ENCODE measurements at places on chromosomes 2 and 18.

- no peak for DNase-seq
Measured at GRCh38 chr2:240240781-240241180, 100.3 kb upstream of the OTOS start.

DNA sequence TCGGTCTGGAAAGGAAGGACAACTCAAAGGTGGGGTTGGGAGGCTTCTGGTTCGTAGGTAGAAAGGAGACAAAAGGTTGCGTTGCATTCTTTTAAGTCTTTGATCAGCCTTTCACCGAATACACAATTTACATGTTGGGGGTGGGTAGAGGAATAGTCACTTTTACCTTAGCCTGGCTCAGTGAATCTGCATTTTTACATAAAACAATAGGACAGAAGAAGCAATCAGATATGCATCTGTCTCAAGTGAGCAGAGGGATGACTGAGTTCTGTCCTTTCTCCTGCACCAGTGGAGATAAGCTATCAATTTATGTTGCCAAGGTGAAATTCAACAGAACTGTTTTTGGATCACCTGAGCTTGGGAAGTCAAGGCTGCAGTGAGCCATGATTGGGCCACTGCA lies 173.7 kb downstream of the ZEB2 start:
- DNase-seq: no peak

GRCh38 chr2:230984393-230985220 lies 11.3 kb upstream of the SPATA3 start:
- DNase-seq: no peak

- DNase-seq: no peak
Measured at GRCh38 chr18:22409445-22409844, 8.3 kb downstream of the CTAGE1 start.

GRCh38 chr2:168992026-168992425 lies 39.1 kb downstream of the ABCB11 start:
- DNase-seq: no peak

DNA sequence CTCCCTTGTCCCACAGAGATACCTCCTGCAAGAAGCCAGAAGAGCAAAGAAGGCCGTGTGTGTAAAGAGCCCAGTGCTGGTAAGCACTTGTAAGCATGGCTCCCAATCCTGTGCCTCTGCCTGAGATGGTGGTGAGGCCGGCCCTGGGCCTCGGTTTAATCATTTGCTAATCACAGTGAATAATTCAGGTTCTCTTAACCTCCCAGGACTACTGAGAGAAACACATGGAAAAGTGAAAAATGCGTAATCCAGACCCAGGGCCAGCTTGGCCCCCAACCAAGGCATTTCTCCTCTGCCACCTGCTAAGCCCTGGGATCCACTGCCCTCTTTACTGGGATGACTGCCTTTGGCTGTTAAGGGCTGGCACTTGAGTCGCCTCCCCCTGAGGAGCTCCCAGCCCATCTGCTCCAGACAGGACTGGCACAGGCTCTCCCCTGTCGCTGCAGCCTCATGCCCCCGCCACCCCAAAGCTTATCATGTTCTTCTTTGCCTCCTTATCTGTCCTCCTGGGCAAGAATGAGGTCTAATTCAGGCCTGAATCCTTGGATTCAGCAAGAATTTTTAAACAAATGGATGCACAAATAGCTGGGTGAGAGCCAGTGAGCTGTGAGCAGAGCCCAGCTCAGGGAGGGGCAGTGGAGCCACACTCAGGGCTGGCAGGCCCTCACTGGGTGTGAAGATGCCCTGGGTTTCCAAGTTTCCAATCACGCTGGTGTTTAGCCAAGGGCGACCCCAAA lies 193.9 kb upstream of the HS6ST1 start:
- DNase-seq: no peak

GRCh38 chr2:86697551-86698104 lies 22.5 kb upstream of the RMND5A start:
- DNase-seq: no peak

- DNase-seq: no peak
Measured at GRCh38 chr2:174722942-174723592, 41.2 kb downstream of the CHRNA1 start.

DNA sequence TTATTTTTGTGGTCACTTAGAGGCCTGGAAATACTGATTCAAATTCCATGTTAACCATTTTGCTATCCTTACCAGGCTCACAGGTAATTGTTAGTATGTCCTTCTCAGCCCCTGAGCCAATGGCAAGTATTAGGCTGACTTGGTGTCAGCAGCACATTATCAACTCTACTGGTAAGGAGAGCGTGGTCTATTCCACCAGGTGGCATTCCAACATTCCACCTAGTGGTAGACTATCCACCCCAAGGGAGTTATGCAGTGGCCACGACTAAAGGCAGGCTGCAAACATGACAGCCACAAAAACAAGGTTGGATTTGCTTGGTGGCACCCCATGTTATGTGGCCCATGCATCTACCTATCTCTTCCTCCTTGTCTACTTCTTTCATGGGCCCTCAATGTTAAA lies 31.8 kb upstream of the GCC2 start:
- DNase-seq: no peak

GRCh38 chr2:30756051-30756719 lies 51.1 kb downstream of the CAPN13 start:
- no peak for DNase-seq

DNA sequence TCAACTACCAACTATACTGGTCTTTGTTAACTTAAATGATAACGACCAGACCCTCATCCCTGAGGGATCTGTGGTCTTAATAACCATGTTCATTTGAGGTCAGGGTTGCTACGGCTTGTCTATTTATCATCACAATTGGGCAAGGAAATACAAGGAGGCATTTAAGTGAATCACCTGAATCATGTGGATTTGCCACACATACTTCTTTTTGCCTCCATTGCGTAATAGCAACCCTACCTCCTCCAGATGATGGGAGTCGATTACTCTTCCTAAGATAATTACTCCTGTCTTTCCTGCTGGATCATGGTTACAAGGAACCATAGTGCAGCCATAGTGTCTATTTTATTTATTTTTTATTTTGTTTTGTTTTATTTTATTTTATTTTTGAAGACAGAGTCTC lies 42.2 kb downstream of the TAF4B start:
- DNase-seq: no peak

GRCh38 chr2:195279840-195280427 lies 377.1 kb upstream of the SLC39A10 start:
- DNase-seq: no peak

- no peak for DNase-seq
Measured at GRCh38 chr2:134764164-134764563, 45.4 kb upstream of the TMEM163 start.

DNA sequence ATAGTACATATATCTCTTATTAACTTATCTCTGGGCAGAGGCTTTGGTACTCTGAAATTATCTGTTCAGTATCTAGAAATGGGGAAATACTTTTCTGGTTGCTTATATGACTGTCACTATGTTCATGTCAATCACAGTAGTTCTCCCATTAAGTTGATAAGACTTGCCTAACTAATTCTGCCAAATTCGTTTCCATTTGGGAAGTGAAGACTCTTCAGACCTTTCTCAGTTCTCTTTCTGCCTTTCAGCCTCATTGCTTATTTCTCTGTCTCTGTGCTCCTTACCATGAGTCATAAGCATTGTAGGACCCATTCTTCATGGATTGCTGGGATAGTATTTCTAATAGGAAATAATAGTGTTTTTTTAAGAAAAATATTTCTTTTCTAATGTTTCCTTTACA lies 113.5 kb downstream of the PHLPP1 start:
- DNase-seq: no peak

DNA sequence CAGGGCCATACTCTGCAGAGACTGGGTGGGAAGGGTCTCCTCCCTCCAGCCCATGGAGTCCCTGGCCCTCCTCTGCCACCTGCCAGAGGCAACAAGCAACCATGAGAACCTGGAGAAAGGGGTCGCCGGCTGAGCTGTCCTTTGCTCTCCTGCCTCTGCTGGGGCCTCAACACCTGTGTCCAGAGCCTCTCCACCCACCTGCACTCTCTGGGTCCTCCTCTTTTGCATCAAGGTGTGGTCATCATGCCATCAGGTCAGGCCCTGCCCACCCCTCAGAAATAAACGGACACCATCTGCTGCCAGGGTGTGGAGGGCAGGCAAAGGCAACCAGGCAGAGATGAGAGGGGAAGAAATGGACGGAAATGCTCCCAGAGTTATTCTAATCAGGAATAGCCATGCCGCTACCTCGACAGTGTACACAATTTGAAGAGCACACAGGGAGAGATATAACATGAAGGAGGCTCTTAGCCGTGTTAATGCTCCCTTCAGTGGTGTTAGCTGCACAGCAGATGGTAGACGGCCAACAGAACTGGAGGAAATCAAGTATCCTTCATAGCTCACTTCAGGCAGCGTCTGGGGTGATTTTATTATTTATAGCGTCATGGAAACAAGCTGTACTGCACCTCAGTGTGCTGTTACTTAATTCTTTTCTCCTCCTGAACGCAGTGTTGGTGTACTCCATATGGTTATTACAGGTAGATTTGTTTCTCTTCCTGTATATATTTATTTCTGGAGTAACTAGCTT lies 247.9 kb downstream of the TSN start:
- DNase-seq: no peak

DNA sequence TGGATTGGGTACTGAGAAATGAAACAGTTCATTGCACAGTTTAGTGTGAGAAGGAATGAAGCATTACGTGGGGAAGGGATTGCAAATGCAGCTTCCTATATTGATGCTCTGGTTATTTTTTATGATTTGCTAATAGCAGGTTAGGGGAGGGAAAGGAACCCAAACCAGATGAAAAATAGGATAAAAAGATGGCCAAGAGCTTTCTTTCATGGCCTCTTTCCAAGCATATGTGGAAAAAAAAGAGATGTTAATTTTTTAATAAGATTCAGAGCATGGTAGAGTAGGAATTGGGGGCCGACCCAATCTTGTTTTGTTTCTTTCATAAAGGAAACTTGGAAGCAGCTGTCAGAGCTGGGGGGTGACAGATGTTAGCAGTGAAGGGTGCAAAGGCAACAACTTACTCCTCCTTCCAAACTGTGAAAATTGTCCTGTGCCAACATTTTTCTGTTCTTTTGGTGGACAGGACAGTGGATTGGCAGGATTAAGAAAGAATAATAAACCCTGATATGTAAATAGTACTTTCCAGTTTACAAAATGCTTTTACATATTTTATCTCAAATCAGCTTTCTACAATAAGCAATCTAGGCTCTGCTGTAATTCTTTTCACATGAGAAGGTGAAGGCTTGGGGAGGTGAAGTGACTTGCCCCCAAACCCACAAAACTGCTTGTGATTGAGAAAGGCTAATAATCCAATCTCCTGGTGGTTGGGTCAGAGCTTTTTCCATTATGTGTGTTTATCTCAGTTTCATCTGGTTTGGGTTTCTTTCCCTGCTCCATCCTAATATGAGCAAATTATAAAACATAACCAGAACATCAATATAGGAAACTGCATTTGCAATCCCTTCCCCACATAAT lies 270.1 kb downstream of the ETAA1 start:
- no peak for DNase-seq

DNA sequence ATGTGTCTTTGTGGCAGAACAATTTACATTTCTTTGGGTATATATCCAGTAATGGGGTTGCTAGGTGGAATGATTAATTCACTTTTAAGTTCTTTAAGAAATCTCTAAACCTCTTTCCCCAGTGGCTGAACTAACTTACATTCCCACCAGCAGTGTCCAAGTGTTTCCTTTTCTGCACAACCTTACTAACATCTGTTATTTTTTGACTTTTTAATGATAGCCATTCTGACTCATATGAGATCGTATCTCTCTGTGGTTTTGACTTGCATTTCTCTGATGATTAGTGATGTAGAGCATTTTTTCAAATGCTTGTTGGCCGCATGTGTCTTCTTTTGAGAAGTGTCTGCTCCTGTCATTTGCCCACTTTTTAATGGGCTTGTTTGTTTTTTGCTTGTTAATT lies 43.1 kb upstream of the PTH2R start:
- no peak for DNase-seq

- DNase-seq: no peak
Measured at GRCh38 chr18:72742002-72742401, 125.8 kb downstream of the NETO1 start.

DNA sequence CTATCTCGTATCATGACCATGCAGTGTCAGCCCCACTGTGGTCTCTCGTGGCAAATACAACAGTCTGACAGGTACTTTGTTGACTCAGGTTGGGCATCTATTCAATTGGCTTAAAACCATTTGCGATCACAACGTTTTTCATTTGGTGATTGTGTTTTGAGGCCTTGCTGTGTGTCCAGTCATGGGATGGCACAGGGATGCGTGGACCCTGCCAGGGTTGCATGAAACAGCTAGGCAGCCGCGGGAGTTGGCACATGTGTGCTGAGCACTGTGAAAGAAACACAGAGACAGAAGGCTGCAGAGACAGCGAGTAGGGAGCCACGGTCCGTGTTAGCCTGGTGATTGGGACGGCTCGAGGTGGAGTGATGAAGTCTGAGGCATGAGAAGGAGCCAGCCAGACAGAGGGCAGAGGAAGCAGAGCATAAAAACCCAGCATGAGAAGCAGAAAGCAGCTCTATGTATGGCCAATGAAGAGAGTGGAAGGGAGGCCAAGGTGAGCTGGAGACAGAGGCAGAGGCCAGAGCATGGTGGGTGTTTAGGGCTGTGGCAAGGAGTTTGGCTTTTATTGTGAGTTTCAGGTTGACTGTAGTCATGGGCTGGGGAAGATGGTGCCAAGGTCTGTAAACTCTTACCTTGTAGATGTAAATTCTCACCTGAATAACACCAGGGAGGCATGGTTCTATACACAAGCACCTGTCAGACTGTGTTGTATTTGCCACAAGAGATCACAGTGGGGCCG lies 31.8 kb upstream of the IL1R1 start:
- no peak for DNase-seq

- no peak for DNase-seq
Measured at GRCh38 chr2:126722546-126722945, 66.6 kb downstream of the GYPC start.

DNA sequence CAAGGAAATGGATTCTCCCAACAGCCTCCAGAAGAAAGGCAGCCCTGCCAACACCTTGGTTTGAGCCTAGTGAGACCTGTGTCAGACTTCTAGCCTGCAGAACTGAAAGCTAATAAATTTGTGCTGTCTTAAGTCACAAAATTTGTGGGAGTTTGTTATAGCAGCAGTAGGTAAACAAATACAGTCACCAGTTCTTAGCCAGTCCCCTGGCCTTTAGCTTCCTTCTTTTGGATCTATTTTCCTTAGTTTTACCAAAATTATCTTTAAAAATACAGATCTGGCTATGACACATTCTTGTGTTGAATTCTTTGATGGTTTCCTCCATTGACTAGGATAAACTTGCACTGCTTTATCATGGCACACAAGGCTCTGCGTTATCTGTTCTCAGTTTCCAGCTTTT lies 697.9 kb upstream of the FANCL start:
- DNase-seq: no peak

DNA sequence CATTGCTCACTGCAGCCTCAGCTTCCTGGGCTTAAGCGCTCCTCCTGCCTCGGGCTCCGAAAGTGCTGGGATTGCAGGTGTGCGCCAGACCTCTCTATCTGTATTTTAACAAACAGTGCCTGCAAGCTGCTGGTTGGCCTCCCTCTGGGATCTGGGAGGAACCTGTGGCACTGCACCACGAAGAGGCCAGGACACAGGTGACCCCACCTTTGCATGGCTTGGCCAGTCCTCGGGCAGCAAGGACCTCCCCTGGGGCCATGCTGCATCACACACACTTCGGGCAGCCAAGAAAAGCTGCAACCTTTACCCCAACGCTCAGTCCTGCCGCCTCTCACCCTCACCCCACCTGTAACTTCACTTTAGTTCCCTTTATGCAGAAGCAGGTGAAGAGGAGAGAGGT lies 70.0 kb downstream of the PXDN start:
- DNase-seq: no peak

Measured in effector memory CD8-positive, alpha-beta T cell (primary cell).